ENCODE measurements at places on chromosomes 16 and 17. TPM values are rescaled to one million over a fixed set of nuclear protein-coding genes. Genes with fewer than 3 reads are reported as not detected.

Gene TBC1D26
- 0.12 TPM for total RNA-seq

Gene KRT17
- total RNA-seq: 134 TPM

Gene RAB37
- 3.0 TPM for total RNA-seq

DNA sequence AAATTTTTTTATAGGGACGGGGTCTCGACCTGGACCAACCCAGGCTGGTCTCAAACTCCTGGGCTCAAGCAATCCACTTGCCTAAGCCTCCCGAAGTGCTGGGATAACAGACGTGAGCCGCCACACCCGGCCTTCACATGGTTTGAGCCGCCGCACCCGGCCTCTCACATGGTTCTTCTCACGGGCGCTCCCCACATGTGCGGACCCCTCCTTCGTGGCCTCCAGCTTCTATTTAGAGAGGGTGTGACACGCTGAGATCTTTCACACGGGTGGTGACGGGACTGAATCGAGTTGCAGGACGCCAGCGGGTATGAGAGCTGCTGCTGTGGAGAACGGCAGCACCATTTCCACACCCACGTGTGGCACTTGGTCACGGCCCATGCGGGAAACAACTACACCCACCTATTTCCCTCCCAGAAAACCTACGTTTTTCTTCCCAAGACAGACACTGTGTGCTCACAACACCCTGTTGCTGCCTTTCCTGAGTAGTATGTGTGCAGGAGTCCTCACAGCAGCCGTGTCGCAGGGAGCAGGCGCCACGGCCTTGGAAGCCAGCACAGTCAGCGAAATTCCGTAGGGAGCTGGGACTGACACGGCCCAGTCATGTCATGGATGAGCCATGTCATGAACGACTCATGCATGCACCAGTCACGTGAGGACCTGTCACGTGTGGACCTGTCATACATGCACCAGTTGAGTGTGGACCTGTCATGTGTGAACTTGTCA is 20.1 kb upstream of the ACSF3 start:
- no peak overlapping the region for H3K4me3 ChIP-seq
- H3K27me3 ChIP-seq: no peaks in the 10 kb centered on the region
- no peak overlapping the region for H3K27ac ChIP-seq
- no peaks in the 10 kb centered on the region for H3K36me3 ChIP-seq
- DNase-seq: no peak

DNA sequence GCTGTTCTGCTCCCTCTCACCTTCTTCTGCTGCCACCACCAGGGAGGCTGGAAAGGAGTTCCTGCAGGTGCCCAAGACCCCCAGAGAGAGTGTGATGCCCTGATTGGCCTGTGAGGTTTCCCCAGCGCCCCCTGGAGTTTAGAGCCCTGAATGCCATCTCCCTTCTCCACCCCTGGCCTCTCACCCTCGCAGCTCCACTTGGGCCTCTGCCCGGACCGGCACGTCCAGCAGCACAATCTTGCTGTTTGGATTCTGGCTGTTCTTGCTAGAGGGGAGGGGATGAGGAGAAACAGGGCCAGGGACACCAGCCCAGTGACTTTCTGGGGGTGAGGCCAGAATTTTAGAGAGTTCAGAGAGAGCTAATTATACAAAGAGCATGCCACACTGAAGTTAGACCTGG is 12.5 kb upstream of the FAM171A2 start:
- no peak overlapping the region for H3K4me3 ChIP-seq
- H3K27me3 ChIP-seq: no peaks in the 10 kb centered on the region
- peaks cover 2% of the 10 kb centered on the region for H3K4me1 ChIP-seq
- no peak overlapping the region for H3K27ac ChIP-seq
- no peak for DNase-seq

Gene TUBB3
- total RNA-seq: 48.3 TPM

GRCh38 chr17:78438694-78439325 is 60.4 kb downstream of the PGS1 start:
- H3K27me3 ChIP-seq: no peaks in the 10 kb centered on the region
- H3K27ac ChIP-seq: no peak overlapping the region
- no peak for DNase-seq
- no peak overlapping the region for H3K4me3 ChIP-seq
- no peaks in the 10 kb centered on the region for H3K36me3 ChIP-seq

GRCh38 chr16:67780847-67781564 is 25.4 kb downstream of the RANBP10 start:
- H3K4me1 ChIP-seq: no peaks in the 10 kb centered on the region
- no peaks in the 10 kb centered on the region for H3K27me3 ChIP-seq
- no peak overlapping the region for H3K4me3 ChIP-seq
- no peak overlapping the region for H3K27ac ChIP-seq

GRCh38 chr16:59339871-59340270 is 605.8 kb upstream of the GOT2 start:
- H3K4me3 ChIP-seq: no peak overlapping the region
- H3K36me3 ChIP-seq: no peaks in the 10 kb centered on the region
- no peak overlapping the region for H3K27ac ChIP-seq
- peaks cover 26% of the 10 kb centered on the region for H3K4me1 ChIP-seq

GRCh38 chr16:81604960-81605383 is 160.4 kb downstream of the CMIP start:
- no peak overlapping the region for H3K4me3 ChIP-seq
- no peaks in the 10 kb centered on the region for H3K36me3 ChIP-seq
- H3K27ac ChIP-seq: no peak overlapping the region
- peaks cover 16% of the 10 kb centered on the region for H3K4me1 ChIP-seq

GRCh38 chr16:62408760-62409159 is 372.5 kb upstream of the CDH8 start:
- no peak overlapping the region for H3K4me3 ChIP-seq
- no peak overlapping the region for H3K27ac ChIP-seq
- no peaks in the 10 kb centered on the region for H3K27me3 ChIP-seq
- DNase-seq: no peak
- no peaks in the 10 kb centered on the region for H3K36me3 ChIP-seq
- no peaks in the 10 kb centered on the region for H3K4me1 ChIP-seq

Gene KRTAP9-4
- total RNA-seq: not detected

Gene HAS3
- total RNA-seq: 0.25 TPM

DNA sequence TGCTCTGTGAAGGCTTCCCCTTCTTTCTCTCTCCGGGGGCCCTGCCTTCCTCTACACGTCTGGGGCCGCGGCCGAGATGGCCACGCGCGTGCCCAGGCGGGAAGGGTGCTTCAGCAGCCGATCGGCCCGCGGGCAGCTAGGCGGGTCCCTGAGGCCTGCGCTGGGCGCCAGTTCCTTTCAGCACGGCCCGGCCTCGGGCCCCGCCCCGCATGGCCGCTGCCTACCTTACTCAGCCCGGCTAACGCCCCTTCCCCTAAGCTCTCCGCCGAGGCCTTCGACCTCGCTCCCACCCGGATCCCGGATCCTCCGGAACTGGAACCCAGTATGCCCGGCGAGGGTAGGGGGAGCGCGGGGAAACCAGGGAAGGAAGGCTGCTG is 335 bp downstream of the TMEM11 start:
- peak overlapping the region; percentile 93 for H3K4me3 ChIP-seq
- peak overlapping the region; percentile 91 for H3K27ac ChIP-seq
- DNase-seq: peak; percentile 83
- H3K4me1 ChIP-seq: peaks cover 11% of the 10 kb centered on the region
- peaks cover 28% of the 10 kb centered on the region for H3K36me3 ChIP-seq
- H3K27me3 ChIP-seq: no peaks in the 10 kb centered on the region

- no peak overlapping the region for H3K4me3 ChIP-seq
- no peak for DNase-seq
- H3K27ac ChIP-seq: no peak overlapping the region
- no peaks in the 10 kb centered on the region for H3K27me3 ChIP-seq
These were observed 24.9 kb downstream of the ZC3H18 start for GRCh38 chr16:88595101-88595500.

- no peaks in the 10 kb centered on the region for H3K27me3 ChIP-seq
- H3K4me1 ChIP-seq: no peaks in the 10 kb centered on the region
- no peak for DNase-seq
- no peak overlapping the region for H3K4me3 ChIP-seq
- no peaks in the 10 kb centered on the region for H3K36me3 ChIP-seq
- H3K27ac ChIP-seq: no peak overlapping the region
These were observed 25.2 kb upstream of the TMEM220 start for GRCh38 chr17:10754861-10755591.

GRCh38 chr16:4048481-4048880 is 67.8 kb downstream of the ADCY9 start:
- H3K27me3 ChIP-seq: no peaks in the 10 kb centered on the region
- H3K36me3 ChIP-seq: no peaks in the 10 kb centered on the region
- no peak overlapping the region for H3K27ac ChIP-seq
- no peak for DNase-seq
- no peak overlapping the region for H3K4me3 ChIP-seq

GRCh38 chr17:57242148-57242547 is 14.2 kb upstream of the MSI2 start:
- no peak overlapping the region for H3K27ac ChIP-seq
- H3K36me3 ChIP-seq: no peaks in the 10 kb centered on the region
- no peaks in the 10 kb centered on the region for H3K27me3 ChIP-seq
- DNase-seq: no peak
- no peak overlapping the region for H3K4me3 ChIP-seq
- peaks cover 14% of the 10 kb centered on the region for H3K4me1 ChIP-seq

GRCh38 chr17:74431568-74432423 is at the start of gene GPRC5C:
GPRC5C (plus strand) TSS chr17:74432088; CDS start chr17:74439777, 7,689 bp downstream.
- no peak for DNase-seq
- H3K4me3 ChIP-seq: no peak within 1 kb of the TSS
- H3K27me3 ChIP-seq: 0 out of 2 replicates have a peak, but pooled peaks cover under 1% of the 10 kb centered on the region
- no peaks in the 10 kb centered on the region for H3K36me3 ChIP-seq

DNA sequence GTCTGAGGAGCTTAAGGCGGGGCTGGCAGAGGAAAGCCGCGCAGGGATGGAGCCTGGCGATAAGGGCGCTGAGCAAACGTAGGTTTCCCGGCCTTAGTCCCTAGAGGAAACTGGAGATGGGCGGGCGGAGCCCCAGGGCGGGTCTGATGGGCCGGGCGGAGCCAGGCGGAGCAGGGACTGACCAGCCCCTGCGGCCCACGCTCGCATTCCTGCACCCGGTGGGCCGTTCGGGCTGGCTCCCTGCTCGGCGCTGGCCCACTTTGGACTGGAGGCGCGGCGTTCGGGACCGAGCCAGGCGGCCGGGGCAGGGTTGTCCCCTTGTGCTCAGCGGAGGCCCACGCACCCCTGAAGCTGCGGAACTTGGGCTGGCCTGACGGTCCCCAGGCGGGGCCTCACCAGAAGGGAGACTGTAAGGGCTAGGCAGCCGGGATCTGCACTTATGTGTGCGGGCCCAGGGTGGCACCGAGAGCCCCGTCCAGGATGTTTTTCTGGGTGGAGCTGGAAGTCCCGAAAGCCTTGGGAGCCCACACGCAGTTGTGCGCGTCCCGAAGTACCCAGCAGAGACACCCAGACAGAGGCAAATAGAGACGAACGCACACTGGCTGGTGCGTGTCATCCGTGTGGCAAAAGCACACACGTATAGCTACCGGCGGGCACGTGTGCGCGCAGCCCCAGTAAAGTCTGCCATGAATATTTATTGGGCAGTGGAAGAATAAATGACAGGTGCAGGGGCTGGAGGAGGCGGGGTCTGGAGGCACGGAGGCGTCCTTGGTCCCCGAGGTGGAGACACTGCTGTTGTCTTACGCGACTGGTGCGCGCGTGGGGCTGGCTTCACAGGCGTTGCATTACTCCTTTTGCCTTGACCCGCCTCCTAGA is 1.4 kb downstream of the PYDC1 start:
- H3K27ac ChIP-seq: peak overlapping the region; percentile 84
- H3K36me3 ChIP-seq: peaks cover 28% of the 10 kb centered on the region
- peaks cover 12% of the 10 kb centered on the region for H3K4me1 ChIP-seq
- DNase-seq: peak; percentile 87
- peak overlapping the region; percentile 79 for H3K4me3 ChIP-seq

GRCh38 chr17:33038740-33039139 is 47.1 kb downstream of the SPACA3 start:
- peak; percentile 40 for DNase-seq
- no peaks in the 10 kb centered on the region for H3K36me3 ChIP-seq
- no peaks in the 10 kb centered on the region for H3K4me1 ChIP-seq

GRCh38 chr16:71472051-71472450 is 10.0 kb upstream of the ZNF23 start:
- H3K36me3 ChIP-seq: no peaks in the 10 kb centered on the region
- no peak for DNase-seq
- H3K4me1 ChIP-seq: no peaks in the 10 kb centered on the region
- H3K27ac ChIP-seq: no peak overlapping the region
- no peak overlapping the region for H3K4me3 ChIP-seq

Gene PRSS33
- not detected for total RNA-seq

DNA sequence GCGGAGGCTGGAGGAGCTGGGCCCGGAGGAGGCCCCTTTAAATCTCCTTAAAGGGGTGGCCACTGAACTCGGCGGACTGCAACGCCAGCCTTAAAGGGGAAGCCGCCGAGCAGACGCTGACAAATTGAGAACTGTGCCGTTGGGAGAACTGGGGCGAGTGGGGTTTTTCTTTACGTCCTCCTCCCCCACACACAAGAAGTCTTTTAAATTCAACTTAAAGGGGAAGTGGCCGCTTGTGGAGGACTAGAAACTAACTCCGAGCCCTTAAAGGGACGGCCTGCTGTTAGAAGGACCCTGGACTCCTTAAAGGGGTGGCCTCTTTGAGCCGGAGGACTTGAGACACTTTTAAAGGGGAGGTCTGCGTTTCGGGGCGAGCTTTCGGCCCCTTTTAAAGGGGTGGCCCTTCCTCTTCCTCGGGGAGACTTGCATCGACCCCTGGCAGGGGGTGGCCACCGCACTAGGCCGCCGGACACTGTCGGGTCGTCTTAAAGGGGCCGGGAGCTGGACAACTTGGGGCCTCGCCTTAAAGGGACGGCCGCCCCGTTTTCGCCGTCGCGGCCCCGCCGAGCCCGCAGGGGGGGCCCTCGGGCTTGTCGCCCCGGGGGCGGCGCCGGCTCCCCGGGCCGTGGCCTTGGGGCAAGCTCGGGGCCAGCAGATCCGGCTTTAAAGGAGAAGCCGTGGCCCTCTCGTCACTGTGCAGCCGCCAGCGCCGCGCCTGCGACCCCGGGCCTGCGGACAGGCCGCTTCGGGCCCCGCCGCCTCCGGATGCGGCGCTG is 688 bp downstream of the FBRS start:
- no peaks in the 10 kb centered on the region for H3K27me3 ChIP-seq
- DNase-seq: peak; percentile 84
- peaks cover 5% of the 10 kb centered on the region for H3K4me1 ChIP-seq
- peak overlapping the region; percentile 56 for H3K27ac ChIP-seq
- peaks cover 15% of the 10 kb centered on the region for H3K36me3 ChIP-seq

DNA sequence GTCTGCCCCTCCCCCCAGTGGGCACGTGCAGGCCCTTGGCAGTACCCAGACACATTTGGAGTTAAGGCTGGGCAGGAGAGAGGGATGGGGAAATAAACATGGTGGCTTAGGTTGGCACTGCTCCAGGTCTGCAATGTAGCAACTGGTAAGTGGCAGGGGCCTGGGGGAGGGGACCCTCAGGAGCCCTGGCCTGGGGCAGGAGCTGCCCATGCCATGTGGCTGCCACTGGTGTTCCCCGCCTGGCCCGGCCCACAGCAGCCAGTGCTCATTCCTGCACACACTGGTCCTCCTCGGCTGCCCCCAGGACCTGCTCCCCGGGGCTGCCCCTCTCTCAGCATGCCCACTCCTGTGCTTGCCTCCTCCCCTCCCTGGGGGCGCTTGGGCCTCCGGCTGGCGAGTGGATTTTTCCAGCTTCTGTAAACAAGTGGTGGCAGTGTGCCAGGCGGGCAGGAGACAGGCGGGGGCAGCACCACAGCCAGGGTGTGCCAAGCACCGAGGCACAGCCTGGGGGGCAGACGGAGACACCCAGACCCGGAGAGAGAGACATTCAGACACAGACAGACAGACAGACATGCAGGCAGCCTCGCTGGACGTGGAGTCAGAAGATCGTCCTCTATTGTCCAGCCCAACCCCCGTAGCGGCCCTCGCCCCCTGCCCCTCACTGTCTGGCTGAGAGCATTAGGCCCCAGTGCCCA is 9.4 kb downstream of the THRA start:
- no peaks in the 10 kb centered on the region for H3K36me3 ChIP-seq
- H3K27me3 ChIP-seq: no peaks in the 10 kb centered on the region
- H3K4me1 ChIP-seq: peaks cover 46% of the 10 kb centered on the region
- no peak overlapping the region for H3K27ac ChIP-seq
- peak; percentile 41 for DNase-seq
